Effector memory CD8-positive, alpha-beta T cell (primary cell): ENCODE measurements at places on chromosomes 16 and 17.
A peak's percentile ranks its signal among the peaks of the same experiment; 100 is the strongest.

DNA sequence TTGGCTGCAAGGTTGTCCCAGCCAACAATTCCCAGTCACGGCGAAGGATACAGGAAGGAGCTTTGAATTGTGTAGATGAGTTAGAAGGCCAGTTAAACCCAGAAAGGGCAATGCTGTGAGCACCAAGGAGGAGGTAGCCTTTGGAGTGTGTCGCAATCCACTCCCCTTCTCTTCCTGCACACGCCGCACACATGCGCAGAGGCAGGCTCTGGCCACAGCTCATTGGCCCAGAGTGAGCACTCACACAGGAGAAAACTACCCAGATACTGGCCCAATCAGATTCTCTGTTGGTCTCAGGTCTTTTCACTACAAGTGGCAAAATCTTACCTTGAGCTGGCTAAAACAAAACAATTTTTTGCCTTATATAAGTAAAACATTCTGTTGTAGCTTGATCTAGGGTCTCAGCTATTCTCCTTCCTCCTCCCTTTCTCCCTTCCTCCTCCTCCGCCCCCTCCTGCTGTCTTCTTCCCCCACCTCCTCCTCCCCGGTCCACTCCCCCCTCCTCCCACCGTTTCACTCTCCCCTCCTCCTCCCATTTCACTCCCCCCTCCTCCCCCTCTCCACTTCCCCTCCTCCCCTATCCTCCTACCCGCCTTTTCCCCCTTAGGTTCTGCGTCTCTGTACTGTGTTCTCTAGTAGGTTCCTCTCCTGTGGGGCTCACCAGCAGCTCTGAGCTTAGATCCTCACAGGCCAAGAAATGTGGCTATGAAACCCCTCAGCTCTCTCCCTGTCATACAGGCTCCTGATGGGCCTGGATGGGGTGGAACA is 344.9 kb downstream of the CPPED1 start:
- H3K4me3 ChIP-seq = no peak overlapping the region
- no peak overlapping the region for H3K27ac ChIP-seq
- peaks cover 7% of the 10 kb centered on the region for H3K36me3 ChIP-seq
- no peaks in the 10 kb centered on the region for H3K27me3 ChIP-seq
- H3K4me1 ChIP-seq = peaks cover 4% of the 10 kb centered on the region

- DNase-seq = peak; percentile 20
- peak overlapping the region; percentile 66 for H3K4me3 ChIP-seq
- no peaks in the 10 kb centered on the region for H3K27me3 ChIP-seq
Observed at GRCh38 chr17:55090079-55090492, 121.5 kb downstream of the STXBP4 start.

DNA sequence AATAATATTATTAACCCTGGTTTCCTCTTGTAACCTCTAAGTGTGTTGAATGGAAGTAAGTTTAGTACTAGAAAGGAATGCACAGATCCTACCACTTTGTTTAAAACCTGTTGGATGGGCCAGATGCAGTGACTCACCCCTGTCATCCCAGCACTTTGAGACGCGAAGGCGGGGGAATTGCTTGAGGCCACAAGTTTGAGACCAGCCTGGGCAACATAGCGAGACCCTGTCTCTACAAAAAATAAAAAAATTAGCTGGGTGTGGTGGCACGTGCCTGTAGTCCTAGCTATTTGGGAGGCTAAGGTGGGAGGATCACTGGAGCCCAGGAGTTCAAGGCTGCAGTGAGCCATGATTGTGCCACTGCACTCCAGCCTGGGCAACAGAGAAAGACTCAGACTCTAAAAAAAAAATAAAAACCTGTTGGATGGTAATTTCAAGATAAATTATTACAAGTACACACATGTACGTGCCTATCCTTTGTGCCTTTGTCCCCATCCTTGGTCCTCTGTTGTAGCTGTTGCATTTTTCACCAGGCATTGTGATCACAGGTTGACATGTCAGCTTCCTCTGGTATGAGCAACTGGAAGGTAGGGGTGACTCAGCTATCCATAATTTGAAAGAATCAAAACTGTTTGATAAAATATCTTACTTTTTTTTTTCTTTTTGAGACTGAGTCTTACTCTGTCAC is 30.7 kb upstream of the METTL9 start:
- DNase-seq = no peak
- no peaks in the 10 kb centered on the region for H3K4me1 ChIP-seq
- no peaks in the 10 kb centered on the region for H3K36me3 ChIP-seq
- no peak overlapping the region for H3K4me3 ChIP-seq
- no peak overlapping the region for H3K27ac ChIP-seq
- H3K27me3 ChIP-seq = peaks cover 12% of the 10 kb centered on the region

DNA sequence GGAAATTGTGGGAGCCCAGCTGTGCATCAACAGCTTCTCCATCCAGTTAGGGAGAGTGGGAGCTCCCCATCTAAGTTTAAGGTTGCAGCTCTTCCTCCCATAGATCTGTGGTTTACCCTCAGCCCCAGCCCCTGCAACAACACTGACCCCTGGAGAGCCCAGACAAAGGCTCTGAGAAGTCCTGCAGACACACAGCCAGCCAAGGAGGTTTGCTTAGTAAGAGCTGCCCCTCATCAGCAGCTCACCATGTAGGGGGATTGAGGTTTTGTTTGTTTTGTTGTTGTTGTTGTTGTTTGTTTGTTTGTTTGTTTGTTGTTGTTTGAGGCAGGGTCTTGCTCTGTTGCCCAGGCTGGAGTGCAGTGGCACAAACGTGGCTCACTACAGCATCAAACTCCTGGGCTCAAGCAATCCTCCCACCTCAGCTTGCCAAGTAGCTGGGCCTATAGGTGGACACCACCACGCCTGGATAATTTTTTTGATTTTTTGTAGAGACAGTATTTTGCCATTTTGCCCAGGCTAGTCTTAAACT is 138.6 kb downstream of the CLEC16A start:
- peaks cover 4% of the 10 kb centered on the region for H3K36me3 ChIP-seq
- peaks cover 18% of the 10 kb centered on the region for H3K4me1 ChIP-seq
- H3K27ac ChIP-seq = peak overlapping the region; percentile 58
- no peaks in the 10 kb centered on the region for H3K27me3 ChIP-seq
- H3K4me3 ChIP-seq = no peak overlapping the region

- peaks cover 6% of the 10 kb centered on the region for H3K4me1 ChIP-seq
- H3K27me3 ChIP-seq = peaks cover 68% of the 10 kb centered on the region
- no peak overlapping the region for H3K27ac ChIP-seq
Observed at GRCh38 chr17:35740997-35741931, 9.8 kb downstream of the RASL10B start.
